ENCODE measurements at places on chromosomes 16 and 17.

DNA sequence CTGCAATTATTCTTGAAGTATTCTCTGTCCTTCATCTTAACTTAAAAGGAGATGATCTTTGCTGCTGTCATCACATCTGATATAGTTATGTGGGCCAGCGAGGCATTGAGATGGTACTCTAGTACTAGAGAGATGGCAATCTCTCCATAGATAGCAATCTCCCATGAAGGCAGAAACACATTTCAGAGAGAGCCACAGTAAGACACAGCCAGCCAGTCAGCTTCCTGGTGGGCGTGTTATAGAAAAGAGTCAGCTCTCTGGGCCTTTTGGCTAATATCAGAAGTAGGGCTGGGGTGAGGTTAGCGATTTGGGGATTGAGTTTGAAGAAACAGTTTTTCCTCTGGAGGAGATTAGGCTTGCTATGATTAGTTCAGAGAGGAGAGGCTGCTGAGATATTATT, 22.6 kb upstream of the EFCAB13 start:
- DNase-seq: no peak

DNA sequence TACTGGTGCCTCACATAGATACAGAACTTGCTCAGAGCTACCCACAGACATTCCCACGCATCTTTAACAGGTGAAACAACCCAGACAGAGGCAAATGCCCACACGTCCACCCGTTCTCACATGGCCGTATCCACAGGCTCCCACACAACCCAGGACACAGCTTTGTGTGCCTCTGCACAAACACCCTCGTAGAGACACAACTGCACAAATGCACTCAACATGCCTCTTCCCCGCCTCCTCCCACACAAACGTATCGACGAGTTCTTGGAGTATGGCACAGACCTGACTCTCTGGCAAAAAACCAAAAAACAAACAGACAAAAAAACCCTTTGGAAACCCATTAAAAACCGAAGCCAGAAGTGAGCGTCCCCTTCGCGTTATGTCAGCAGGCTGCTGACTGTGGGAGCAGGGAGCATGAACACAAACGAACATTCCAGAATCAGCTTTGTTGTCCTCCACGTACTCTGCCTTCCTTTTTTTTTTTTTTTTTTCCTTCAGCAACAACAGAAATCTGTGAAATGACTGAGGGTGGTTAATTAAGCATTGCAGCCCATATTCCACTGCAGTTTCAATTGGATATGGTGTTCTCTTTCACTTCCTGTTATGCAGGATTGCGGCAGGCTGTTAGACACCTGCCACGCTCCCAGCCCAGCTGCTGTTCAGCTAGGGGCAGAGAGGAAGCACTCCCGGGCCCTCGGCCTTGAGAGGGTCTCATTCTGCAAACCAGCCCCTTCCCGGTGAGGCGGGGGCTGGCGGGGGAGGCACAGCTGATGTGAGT, 313.7 kb downstream of the MAF start:
- DNase-seq: peak; percentile 93

DNA sequence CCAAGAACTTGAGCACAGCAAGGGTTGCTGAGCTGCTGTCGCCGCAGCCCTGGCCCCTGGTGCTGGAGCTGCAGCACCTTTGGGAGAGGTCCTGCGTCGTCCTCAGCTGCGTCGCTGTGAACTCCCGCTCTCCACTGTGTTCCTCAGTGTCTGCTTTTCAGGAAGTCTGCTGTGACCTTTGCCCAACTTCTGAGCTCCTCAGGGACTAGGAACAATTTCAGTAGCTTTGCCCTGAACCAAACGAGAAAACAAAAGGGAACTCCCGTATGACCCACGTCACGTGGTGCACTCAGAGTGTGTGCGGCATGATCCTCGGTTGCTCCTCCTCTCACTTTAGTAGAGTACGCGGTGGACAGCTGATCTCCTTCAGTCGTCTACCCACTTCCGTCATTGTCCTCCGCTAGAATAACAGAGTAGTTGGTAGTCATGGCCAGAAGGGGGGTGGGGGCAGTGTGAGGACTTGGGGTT, 44.2 kb downstream of the WDR45B start:
- DNase-seq: peak; percentile 82

DNA sequence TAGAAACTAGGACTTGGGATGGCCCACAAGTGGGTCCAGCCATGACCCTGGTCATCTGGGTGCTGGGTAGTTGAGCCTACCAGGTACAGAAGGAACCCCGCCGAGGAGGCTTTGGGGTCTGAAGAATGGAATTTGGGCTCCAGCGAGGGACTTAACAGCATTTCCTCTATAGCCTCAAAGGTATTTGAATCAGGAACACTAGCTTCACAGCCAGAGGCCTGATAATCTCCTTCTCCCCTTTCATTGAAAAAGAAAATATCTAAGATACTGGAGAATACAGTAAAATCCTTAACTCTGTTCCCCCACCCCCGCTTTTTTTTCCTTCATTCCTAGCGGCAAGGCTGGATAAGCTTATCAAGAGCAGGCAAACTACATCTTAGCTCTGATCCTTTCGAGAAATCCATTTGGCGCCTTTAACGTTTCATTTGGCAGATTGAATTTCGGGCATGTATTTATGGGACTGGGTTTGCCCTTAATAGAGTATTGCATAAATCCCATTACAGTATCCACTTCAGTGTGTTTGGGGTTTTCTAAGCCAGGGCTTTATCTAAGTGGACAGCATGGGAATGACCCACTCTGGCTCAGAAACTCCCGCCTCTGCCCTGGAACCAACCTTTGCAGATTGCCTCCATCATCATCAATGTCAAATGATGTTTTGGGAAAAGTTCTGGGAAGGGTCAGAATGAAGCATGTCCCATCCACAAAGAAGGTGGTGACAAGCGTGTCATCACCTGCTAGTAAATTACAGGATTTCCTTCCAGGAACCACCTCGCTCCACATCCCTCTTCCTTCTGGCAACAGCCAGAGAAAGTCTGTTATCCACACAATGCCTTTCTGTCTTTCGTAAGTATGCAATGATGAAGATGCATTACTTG, 36.9 kb downstream of the XYLT1 start:
- DNase-seq: peak; percentile 57

DNA sequence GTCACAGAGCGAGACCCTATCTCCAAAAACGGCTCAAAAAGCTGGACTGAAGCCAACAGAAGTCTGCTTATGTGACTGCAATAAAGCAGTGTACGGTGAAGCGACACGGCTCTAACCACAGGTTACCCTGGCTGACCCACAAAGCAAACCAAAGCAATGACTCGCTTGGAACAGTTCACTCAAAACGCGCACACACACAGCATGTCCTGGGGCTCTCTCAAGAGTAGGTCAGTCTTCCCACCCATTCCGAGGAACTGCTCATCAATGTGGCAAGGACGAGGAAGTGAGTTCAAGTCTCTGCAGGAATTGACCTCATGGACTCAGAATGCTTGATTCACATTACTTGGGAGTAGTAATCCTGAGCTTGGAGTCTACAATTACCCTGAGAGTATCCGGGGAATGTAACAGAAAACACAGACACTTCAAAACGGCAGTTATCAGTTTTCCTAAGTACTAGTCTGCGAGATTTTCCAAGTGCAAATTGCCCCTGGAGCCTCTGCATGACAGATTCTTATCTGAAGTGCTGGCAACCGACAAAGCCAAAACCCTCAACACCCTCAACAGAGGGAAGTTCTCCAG, 25.4 kb downstream of the PELP1 start:
- no peak for DNase-seq

Measured in tongue (tissue), 3 donors.